Hematopoietic multipotent progenitor cell (in vitro differentiated cells): ENCODE measurements at places on chromosomes 5 and 9.
A peak's percentile ranks its signal among the peaks of the same experiment; 100 is the strongest.

DNA sequence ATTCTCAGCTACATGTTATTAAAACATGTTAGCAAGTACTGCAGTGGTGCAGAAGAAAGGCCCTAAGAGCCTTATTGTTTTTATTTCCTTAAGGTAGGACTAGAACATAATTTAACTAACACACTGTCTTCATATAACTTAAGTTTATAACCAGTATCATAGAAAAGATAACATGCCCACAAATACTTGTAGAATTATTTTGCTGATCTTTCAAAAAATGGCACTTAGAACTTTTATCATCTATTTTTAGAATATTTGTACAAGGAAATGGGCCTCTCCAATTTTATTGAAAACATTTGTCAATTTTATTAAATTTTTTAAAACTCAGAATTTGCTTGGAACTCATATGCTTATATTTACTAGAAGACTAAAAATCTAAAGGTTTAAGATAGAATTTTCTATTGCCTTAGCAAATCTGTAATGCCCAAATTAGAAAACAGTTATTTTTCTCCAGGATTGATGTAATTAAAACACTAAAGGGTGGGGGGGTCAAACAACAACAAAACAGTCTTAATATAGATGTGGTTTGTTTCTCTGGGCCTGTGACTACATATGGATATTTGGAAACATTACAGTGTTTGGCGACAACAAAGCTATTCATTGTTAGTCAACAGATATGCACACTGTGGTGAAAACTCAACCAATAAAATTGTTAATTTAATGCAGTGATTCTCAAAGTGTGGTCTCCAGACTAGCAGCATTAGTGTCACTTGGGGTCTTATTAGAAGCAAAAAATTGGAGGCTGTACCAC is 360.4 kb downstream of the PDE4D start:
- DNase-seq: no peak

DNA sequence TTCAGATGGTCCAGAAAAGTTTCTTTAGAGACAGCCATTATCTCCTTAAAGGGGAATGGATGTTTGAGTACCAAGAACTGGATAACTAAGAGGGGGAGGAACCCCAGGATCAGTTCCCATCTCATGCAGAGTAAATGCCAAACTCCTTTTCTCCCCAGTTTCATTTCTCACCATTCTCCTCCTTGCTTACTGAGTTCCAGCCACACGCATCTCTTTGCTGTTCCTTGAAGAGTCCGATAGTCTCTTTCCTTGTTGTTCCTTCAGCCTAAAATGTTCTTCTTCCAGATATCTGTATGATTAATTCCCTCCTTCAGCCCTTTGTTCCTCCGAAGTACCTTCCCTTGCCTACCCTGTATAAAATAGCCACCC is 30.0 kb downstream of the KDM4C start:
- no peak for DNase-seq

DNA sequence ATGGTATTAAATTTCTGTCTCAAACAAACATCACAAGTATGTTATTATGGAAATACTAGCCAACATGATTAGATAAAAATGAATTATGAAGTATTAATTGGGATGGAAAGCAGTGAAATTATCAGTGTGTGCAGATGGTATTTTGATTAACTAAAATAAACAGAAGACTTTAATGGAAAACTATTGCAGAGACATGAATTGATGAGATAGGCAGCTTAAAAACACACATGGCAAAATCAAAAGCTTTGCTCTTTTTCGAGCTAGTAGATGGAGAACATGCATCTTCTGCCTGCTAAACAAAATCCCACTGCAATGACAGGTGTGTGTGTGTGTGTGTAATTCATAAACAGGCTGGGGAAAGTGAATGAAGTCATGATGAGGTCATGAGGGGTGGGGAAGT is 426.2 kb downstream of the MTRR start:
- no peak for DNase-seq

DNA sequence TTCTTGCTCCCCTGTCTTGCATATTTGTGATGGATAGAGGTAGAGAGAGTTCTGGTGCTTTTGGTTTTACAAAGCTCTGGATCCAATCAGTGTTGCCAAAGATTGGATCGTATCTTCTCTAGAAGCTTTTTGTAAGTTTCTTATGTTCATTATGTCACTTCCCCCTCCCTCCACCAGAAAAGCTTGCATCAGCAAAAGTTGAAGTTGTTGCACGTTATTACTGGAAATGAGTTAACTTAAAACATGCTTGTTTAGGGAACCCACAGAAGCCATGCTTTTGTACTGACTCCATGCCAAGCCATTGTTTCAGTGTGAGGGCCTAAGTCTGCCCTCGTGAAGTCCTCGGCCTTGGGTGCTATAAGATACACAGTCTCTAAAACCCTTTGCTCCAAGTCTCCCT is 186.5 kb downstream of the ERCC6L2 start:
- DNase-seq: no peak

- DNase-seq: no peak
Observed at GRCh38 chr5:31052937-31053658, 140.4 kb upstream of the CDH6 start.

DNA sequence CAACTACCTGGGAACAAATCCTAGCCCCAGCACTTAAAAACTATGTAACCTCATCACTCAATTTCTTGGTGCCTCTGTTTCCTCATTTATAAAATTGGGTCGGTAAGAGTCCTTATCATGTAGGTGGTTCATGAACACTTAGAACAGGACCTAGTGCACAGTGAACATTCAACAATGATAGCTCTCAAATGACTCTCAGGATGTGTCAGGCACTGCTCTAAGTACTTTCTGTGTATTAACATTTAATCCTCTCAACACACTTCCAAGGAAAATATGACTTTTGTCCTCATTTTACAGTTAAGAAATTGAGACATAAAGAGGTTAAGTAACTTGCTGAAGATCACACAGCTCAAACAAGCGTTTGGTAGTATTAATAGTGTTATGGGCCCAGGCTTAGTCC is 202.1 kb upstream of the KLF4 start:
- no peak for DNase-seq

DNA sequence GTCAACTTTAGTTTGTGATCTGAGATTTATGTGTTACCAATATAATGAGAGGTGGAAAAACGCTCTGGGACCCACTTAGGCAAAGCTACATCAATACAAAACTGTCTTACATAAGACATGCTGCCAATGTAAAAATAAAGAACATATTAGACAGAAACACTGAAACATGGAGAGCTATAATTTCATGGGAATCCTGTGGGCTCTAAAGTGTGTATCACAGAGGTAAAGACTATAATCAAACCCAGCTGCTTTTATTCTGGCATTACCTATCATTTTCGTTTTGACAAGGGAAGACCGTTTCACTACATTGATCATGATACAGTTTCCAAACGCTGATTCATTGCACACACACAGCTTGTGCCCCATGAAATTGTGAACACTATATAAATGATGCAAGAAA is 400.5 kb upstream of the TUSC1 start:
- DNase-seq: no peak

DNA sequence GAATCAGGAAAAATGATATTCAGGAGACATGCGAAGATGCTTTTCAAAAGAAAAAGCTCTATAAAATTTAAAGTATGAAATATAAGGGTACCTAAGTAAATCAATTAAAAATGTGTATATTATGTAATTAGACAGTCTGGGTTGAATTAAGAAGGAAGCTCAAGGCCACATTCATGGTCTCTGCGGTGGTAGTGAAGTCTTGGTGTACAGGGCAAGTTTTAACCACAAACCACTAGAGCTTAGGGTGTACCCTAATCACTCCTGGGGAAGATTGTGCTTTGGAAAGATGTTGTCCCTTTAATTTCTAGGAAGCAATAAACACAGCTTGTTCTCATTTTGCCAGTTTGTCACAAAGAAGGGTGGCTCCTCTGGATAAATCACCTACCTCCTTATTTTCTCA is 287.2 kb upstream of the ZNF608 start:
- DNase-seq: peak; percentile 2

DNA sequence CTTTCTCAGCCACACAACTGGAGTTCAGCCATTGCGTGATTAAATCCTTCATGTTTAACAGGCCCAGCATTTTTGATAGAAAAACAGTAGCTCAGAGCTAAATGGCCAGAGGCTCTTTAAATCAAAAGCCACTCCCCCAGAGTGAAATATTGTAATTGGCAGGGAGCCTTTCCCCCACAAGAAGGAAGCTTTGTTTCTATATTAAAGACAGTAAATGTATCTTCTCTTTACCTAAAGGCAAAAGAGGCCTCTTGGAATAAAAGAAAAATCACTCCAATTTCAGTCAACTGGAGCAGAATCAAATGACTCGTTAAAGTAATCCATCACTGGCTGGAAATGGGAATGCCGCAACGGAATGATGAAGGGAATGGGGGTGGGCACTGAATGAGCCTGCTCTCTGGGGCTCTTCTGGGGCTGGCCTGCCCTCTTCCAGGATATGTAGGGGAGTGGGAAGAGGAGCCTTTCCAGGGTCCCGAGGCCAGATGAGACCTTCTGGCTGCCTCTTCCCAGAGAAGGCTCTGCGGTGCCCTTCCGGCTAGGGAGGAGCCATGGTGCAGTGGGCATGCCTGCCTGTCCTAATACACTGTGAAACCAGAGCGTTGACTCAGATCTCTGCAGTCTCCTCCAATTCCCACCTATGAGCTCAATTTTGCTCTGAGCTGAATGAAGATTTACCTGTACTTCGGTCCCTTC is 45.2 kb downstream of the ANKDD1B start:
- DNase-seq: peak; percentile 25

GRCh38 chr9:74284581-74285450 is 212.3 kb upstream of the RORB start:
- no peak for DNase-seq

DNA sequence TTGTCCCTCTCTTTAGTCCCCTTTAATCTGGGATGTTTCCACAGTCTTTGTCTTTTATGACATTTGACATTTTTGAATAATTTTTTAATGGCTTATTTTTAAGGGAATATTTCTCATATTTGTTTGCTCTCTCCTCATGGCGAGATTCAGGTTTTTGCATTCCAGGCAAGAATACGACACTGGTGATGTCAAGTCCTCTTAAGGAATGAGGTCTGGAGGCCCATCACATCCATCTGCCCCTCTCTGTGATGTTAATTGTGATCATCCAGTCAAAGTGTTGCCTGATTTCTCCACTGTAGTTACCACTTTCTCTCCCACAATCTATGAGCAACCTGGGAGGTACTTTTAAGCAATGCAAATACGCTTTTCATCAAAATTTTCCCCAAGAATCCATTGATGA is 193.2 kb downstream of the MAST4 start:
- no peak for DNase-seq

DNA sequence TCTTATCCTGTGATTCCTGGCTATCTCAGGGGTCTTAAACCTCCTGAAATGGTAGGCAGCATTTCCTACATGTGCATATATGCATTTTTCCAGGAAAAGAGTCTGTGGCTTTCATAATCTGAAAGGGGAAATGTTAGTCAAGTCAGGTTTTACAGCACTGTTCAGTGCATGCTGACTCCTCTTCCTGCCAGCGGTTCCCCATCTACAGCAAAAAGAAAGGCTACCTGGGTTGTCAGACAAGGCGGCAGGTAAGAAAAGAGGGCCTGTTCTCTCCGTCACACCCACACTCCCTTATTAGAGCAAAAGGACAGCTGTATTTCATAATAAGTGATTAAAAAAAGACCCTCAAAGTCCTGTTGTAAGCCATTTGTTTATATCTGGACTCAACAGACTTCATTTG is 4.3 kb upstream of the SPATA6L start:
- DNase-seq: no peak

GRCh38 chr9:92794426-92794825 is 29.8 kb upstream of the BICD2 start:
- DNase-seq: no peak

DNA sequence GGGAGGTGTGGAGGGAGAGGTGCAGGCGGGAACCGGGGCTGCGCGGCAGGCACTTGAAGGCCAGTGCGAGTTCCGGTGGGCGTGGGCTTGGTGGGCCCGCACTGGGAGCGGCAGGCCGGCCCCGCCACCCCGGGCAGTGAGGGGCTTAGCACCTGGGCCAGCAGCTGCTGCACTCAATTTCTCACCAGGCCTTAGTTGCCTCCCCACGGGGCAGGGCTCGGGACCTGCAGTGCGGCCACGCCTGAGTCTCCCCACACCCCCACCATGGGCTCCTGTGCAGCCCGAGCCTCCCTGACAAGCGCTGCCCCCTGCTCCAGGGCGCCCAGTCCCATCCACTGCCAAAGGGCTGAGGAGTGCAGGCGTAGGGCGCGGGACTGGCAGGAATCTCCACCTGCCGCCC is 284.5 kb downstream of the DEPDC1B start:
- DNase-seq: no peak

- no peak for DNase-seq
Observed at GRCh38 chr9:4581035-4581760, 80.9 kb upstream of the PLPP6 start.

- no peak for DNase-seq
Observed at GRCh38 chr9:79858508-79858907, 286.7 kb downstream of the TLE4 start.

DNA sequence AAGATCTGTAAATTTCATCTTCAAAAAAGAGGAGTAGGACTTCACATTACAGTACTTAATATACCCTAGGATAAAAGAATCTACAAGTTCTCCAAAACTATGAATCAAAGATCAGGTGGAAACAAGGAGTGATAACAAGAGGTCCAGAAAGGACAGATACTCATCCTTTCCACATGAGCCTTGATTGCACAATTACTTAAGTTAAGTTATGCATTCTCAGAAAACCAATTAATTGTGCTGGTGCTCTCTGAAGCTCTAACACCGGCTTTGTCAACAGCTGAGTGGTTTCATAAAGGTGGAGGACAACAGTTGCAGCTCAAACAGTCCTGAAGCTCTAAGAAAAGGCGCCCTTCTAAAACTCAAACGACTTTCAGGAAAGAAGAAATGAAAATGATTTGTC is 251.9 kb downstream of the BNC2 start:
- no peak for DNase-seq

- DNase-seq: no peak
Observed at GRCh38 chr5:69217151-69217511, 17.6 kb upstream of the CDK7 start.

DNA sequence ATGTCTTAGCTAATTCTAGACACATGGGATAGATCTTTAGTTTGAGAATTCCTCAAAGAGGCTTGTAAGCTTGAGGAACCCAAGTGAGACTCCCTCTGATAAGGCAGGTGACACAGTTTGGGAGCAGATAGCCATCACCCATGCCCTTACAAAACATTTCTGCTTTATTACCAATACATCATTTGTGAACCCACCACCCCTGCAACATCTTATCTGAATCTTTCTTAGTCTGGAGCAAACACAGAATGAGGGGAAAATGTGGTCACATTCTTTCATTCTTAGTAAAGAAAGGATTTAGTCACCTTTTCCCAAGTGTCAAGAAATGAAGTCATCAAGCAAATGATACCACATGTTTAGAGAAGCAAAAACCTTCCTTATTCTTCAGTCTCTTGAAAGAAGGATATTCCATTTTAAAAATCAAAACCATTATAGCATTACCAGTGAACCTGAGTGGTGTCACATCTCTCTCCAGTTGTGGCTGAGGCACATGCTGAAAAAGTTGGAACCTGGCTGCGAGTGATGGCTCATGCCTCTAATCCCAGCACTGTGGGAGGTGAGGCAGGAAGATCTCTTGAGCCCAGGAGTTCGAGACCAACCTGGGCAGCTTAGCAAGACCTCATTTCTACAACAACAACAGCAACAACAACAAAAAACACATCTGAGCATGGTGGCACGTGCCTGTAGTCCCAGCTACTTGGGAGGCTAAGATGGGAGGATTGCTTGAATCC is 65.9 kb downstream of the PRKACG start:
- no peak for DNase-seq

GRCh38 chr5:3077684-3078083 is 326.2 kb upstream of the IRX2 start:
- no peak for DNase-seq
